ENCODE measurements at places on chromosomes 5 and 9. TPM values are rescaled to one million over a fixed set of nuclear protein-coding genes. Genes with fewer than 3 reads are reported as not detected.

FST gene
- total RNA-seq: 7.1 TPM

PIP5KL1 gene
- 1.4 TPM for total RNA-seq

SLC46A2 gene
- not detected for total RNA-seq

SOHLH1 gene
- total RNA-seq: not detected

C9orf153 gene
- 0.46 TPM for total RNA-seq

RGS14 gene
- 8.2 TPM for total RNA-seq

TMEM252 gene
- not detected for total RNA-seq

AFAP1L1 gene
- 8.1 TPM for total RNA-seq

PCDHB10 gene
- 0.02 TPM for total RNA-seq

MYMK gene
- total RNA-seq: not detected

XPA gene
- total RNA-seq: 13.8 TPM

IL9 gene
- not detected for total RNA-seq

CNTLN gene
- 4.5 TPM for total RNA-seq

EIF4E1B gene
- not detected for total RNA-seq

FUBP3 gene
- total RNA-seq: 53.3 TPM

ASPN gene
- total RNA-seq: not detected

HAVCR2 gene
- total RNA-seq: 0.39 TPM

RFESD gene
- 2.4 TPM for total RNA-seq

RXFP3 gene
- not detected for total RNA-seq

TMEM245 gene
- total RNA-seq: 35.2 TPM

SH2D3C gene
- total RNA-seq: 0.06 TPM

Data from A549 treated with CORT108297 at 1 μM for 4 hours (cell line).